ENCODE measurements at places on chromosomes 12 and 14. TPM values are rescaled to one million over a fixed set of nuclear protein-coding genes. Genes with fewer than 3 reads are reported as not detected.

Gene ASIC1
- total RNA-seq, result 31.3 TPM

Gene ADCY6
- not detected for total RNA-seq

Gene ANG
- total RNA-seq, result 1.5 TPM

Gene KRT71
- total RNA-seq, result not detected

Gene GARIN6
- total RNA-seq, result not detected

Gene MANSC4
- total RNA-seq, result not detected

Gene ART4
- not detected for total RNA-seq

Gene KRT72
- 0.65 TPM for total RNA-seq

Gene CDC42BPB
- 1.1 TPM for total RNA-seq

Gene AMN
- total RNA-seq, result 2.9 TPM

Gene TPH2
- total RNA-seq, result not detected

Gene PAX9
- total RNA-seq, result not detected

Gene TMEM121
- 8.8 TPM for total RNA-seq

Gene CREBL2
- total RNA-seq, result 23.3 TPM

Gene KRT6A
- total RNA-seq, result not detected

Gene KERA
- total RNA-seq, result not detected

Gene RHEBL1
- total RNA-seq, result 9.7 TPM

Gene TEAD4
- total RNA-seq, result not detected

Gene NPFF
- not detected for total RNA-seq

Gene DNAI7
- total RNA-seq, result 0.14 TPM

Gene PRIMA1
- not detected for total RNA-seq

Gene RTL1
- total RNA-seq, result not detected

Gene ARMH4
- not detected for total RNA-seq

Gene PDE3A
- not detected for total RNA-seq

Gene ANKRD33
- not detected for total RNA-seq

Gene SLC25A47
- total RNA-seq, result not detected

Gene MARCHF9
- total RNA-seq, result 37.1 TPM

Gene GLIPR1
- 57.9 TPM for total RNA-seq

Gene CCDC175
- total RNA-seq, result not detected

Gene IRAK3
- total RNA-seq, result 0.43 TPM

Gene FAM181A
- not detected for total RNA-seq

Gene PLEKHD1
- 0.11 TPM for total RNA-seq

Gene SCN8A
- total RNA-seq, result 0.96 TPM

Gene LALBA
- not detected for total RNA-seq

Gene RPL10L
- total RNA-seq, result not detected

Gene FOXG1
- not detected for total RNA-seq

Gene TDRD9
- total RNA-seq, result 0.33 TPM

Gene CCDC197
- total RNA-seq, result 0.25 TPM

Gene PAWR
- 5.7 TPM for total RNA-seq

Gene HOXC6
- not detected for total RNA-seq

Gene DLK1
- not detected for total RNA-seq

Gene ETFBKMT
- 1.1 TPM for total RNA-seq

Data from activated naive CD8-positive, alpha-beta T cell treated with anti-CD3 and anti-CD28 coated beads, Interleukin-2, amount 10 ng/mL, durations not matched to agents 7 days and 5 days (primary cell).